ENCODE measurements at places on chromosomes 12 and 14. TPM values are rescaled to one million over a fixed set of nuclear protein-coding genes. Genes with fewer than 3 reads are reported as not detected.

Gene ZNF891
- 6.8 TPM for total RNA-seq

Gene CLECL1
- 37.8 TPM for total RNA-seq

- DNase-seq = no peak
These were observed 54.0 kb downstream of the TRAFD1 start for GRCh38 chr12:112179341-112179740.

DNA sequence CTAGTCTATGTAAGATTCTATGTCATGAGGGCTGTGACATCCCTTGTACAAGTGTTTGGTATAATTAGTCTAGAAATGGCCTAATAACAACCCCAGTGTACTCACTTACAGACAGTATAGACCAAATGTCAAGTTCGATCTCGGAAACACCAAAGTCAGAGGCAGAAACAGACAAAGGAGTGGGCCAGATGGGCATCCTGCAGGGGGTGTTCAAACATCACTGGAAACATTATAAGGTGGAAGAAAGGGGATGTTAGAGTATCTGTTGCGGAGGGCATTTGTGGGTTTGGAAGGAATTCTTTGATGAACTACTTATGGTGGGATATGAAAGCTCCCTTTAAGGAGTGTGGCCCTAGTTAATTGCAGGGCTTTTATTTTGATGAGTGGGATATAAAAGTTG, 134.6 kb downstream of the ESR2 start:
- peak; percentile 68 for DNase-seq
